ENCODE measurements at places on chromosomes 13 and 19.

- no peak for DNase-seq
Measured at GRCh38 chr19:13082192-13083007, 20.3 kb downstream of the LYL1 start.

- DNase-seq: no peak
Measured at GRCh38 chr13:109233293-109233692, 553.1 kb downstream of the IRS2 start.

DNA sequence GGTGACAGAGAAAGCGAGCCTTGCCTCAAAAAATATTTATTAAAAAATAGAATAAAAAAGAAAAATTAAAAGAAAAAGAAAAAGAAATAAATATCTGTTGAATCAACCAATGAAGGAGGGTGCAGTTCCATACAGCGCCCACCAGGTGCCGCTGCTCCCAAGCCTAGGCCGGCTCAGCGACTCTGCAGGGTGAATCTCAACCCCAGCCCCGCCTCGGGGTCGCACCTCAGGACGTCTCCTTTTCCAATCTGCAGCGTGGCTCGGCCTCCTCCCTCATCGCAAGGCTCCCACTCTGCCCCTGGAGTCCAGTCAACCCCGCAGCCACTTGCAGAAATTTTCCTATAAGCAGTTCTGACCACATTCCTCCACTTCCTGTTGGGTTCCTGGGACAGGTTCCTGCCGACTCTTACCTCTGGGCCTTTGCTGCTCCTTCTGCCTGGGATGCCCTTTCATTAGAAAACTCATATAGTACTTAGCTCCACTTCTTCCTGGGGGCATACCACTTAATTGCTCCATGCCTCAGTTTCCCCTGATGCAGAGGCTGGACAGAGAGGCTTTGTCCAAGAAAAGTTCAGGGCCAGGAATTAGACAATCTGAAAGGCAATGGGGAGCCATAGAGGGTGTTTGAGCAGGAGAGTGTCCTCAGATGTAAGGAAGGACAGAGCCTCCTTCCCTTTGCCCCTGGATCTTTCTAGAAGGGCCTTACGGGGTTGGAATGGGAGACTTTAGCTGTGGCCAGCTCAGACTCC is 24.3 kb downstream of the NFILZ start:
- DNase-seq: peak; percentile 80

DNA sequence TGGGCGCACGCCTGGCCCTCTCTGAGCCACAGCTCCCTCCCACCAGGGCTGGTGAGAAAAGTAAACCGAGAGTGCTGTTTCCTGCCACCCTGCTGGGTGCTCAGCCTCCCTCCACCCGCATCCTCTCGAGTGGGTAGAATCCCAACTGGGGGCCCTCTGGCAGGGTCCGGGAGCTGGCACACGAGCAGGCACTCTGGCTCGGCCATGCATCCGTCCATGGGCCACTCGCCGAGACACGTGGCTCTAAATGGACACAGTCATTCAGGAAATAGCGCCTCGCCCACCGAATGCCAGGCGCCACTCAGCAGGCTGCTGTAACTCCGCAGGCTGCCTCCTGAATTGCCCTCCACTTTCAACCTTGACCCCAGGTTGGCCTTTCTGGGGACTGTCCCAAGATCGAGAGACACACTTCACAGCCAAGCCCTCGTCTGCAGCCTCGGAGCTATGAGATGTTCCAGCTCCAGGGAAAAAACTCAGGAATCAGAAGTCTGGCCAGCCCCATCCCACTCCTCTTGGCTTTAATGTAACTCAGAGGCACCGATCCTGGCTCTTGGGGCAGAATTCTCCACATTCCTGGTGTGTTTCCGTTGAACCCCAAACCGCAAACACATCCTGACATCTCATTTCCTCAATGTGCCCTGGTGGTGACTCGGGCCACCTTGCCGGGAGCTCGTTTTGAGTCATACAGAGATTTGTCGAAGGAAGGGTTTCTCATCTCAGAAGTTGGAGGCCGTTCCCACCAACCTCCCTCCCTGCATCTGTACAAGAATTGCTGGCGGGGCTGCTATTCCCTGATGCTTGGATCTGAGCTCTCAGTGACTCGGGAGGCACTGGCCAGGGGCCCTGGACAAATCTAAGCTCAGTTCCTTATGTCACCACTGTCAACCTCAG is 14.1 kb downstream of the KLF2 start:
- peak; percentile 81 for DNase-seq

DNA sequence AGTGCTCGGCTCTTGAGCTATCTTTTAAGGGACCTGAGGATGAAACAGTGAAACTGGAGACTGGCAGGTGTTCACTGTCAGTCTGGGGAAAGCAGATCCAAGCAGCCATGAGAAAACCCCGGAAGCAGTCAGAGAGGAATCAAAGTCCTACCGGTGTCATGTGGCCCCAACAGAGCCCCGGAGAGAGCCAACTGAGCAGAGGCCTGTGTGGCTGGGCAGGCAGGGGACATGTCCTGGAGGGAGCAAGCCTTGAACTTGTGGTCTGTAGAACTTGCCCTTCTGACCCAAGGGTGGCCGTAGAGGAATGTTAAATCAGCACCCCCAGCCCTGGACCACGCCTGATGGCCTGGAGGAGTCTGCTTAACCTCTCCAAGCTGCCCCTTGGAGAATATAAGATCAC is 113.7 kb upstream of the ZNF507 start:
- no peak for DNase-seq

- DNase-seq: no peak
Measured at GRCh38 chr13:45658586-45659235, 43.2 kb upstream of the ERICH6B start.

DNA sequence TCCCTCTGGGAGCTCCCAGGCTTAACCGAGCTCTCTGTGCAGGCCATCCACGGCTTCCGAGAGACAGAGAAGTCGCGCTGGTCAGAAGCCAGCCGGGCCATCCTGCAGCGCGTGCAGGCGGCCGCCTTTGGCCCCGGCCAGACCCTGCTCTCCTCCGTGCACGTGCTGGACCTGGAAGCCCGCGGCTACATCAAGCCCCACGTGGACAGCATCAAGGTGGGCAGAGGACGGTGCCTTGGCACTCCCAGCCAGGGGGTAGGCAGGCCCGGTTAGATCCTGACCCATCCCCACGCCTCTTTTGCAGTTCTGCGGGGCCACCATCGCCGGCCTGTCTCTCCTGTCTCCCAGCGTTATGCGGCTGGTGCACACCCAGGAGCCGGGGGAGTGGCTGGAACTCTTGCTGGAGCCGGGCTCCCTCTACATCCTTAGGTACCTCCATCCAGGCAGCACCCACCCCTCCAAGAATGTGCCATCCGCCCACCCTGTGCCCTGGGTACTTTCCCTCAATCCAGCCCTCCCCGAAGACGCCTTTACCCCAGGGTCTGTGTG is 1.5 kb downstream of the PSPN start:
- DNase-seq: no peak
